HTR-8/SVneo (cell line): ENCODE measurements at places on chromosomes 5 and 9.

DNA sequence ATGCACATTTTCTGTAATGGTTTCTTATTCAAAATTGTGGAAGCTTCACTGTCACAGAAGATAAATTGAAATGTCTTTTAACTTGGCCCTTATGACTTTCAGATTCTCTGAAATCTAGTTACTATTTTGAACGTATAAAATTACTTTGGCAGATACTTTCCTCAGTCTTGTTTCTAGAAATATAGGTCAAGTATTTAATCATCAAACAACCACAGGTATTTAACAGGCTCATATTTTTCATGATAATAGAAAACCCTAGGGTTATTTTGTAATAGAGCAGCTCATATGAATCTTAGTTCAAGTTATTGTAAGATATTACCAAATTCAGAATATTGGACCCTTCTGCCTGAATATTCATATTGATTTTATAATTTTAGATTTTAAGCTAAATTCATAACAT is 236.0 kb upstream of the CDH18 start:
- DNase-seq = no peak

- DNase-seq = no peak
These were observed 209.0 kb downstream of the SEC61B start for GRCh38 chr9:99431103-99431502.

GRCh38 chr5:121292664-121293063 is 559.0 kb upstream of the FTMT start:
- no peak for DNase-seq

DNA sequence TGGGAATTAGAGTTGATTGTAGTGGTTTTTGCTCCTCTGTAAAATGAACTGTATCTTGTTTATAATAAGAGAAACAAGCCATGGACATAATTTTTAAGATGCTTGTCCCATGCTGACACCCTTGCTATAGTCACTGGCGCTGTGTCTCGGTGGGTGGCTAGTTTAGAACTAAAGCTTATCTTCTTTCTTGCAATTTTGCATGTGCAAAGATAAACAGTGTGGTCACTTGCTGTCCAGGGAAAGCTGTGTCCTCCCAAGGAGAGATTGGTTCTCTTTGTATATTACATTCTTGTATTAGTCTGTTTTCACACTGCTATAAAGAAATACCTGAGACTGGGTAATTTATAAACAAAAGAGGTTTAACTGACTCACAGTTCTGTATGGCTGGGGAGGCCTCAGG is 143.8 kb downstream of the MELK start:
- no peak for DNase-seq

DNA sequence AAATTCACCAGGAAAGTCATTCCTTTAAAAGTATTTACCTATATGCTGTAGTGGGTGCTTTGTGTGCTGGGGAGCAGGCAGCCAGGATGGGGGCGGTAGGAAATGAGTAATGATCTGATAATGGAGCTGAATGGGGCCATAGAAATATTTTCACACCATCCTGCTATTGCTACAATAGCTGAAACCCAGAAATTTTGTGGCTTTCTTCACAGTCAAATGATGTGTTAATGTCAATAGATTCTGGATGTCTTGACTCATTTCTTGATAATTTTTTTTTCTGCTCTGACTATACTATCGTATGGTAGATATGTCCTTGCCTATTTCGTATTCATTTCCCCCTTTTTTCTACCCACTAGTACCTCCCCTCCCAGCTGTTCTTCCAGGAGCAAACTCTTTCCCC is 59.5 kb downstream of the RORB start:
- DNase-seq = no peak

GRCh38 chr5:153486771-153487170 is 3.7 kb upstream of the GRIA1 start:
- DNase-seq = no peak

DNA sequence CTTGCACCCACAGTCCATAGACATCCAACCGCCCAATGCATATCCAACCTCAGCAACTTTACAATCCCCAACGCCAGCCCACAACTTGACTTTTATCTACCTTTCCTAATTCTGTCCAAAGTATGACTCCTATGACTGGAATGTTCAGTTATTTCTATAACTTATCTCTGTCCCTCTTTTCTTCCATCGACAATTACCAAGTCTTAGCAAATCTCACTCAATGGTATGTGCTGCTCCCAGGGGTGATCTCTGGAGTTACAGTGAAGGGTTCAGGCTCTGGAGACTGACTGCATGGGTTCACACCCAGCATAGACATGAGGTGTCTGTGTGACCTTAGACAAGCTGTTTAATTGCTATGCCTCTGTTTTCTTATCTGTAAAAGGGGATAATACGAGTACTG is 106.9 kb downstream of the SPOCK1 start:
- no peak for DNase-seq

GRCh38 chr5:144276034-144276822 is 105.6 kb downstream of the KCTD16 start:
- DNase-seq = no peak
